ENCODE measurements at places on chromosomes 3 and 15. TPM values are rescaled to one million over a fixed set of nuclear protein-coding genes. Genes with fewer than 3 reads are reported as not detected.

ZPLD1 gene
- total RNA-seq: 0.36 TPM

ANKRD34C gene
- total RNA-seq: not detected

MITF gene
- total RNA-seq: 73.2 TPM

MEIS2 gene
- total RNA-seq: 154 TPM

SLC38A3 gene
- total RNA-seq: not detected
